ENCODE measurements at places on chromosomes 16 and 17.

DNA sequence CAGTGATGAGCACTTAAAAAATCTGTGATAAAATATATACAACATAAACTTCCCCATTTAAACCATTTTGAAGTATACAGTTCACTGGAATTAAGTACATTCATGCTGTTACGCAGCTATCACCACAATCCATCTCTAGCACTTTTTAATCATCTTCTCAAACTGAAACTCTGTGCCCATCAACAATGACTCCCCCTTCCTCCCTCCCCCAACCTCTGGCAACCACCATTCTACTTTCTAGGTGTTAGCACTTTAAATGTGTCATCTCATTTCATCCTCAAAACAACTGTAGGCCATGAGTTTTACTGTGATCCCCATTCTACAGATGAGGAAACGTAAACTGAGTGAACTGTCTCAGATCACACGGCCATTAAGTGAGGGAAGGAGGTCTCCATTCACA, 13.8 kb upstream of the TMEM98 start:
- no peak for DNase-seq

- DNase-seq, result peak; percentile 4
These were observed 9.7 kb downstream of the ZNF19 start for GRCh38 chr16:71479420-71479819.

DNA sequence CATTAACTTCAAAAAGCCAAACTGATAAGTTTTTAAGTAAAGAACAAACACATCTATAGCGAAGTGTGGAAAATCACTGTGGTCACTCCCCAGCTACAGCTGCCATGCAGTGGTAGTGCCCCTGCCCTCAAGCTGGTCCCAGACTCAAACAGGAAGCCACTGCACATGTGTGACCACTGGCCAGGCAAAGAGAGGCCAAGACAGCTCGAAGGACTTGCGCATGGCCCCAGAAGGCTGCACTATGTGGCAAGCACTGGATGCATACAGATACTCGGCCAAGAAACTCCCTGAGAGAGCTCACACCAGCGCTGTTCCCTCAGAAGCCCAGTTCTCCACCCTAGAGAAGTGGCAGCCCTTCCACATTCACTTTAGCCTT, 82.4 kb downstream of the ANKRD11 start:
- no peak for DNase-seq

DNA sequence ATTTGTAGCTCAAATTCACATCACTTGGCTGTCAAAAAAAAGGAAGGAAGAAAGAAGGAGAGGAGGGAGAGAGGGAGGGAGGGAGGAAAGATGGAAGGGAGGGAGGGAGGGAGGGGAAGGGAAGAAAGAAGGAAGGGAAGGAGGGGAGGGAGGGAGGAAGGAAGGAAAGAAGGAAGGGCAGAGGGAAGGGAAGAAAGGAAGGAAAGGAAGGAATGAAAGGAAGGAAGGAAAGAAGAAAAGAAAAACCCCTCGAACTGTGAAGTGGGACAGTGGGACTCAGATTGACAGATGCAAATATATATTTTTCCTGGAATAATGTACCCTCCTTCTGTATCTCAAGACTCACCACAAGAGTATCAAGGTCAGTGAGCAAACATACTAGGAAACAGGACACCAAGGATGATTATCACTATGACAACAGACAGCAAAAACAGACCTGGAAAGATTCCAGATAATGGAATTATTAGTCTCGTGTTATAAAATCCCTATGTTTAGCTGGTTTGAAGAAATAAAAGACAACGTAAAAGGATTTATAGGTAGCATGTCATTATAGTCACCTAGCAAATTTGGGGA, 24.2 kb upstream of the ABCA3 start:
- DNase-seq, result no peak

- no peak for DNase-seq
These were observed 211.2 kb downstream of the IRF8 start for GRCh38 chr16:86110134-86110533.

GRCh38 chr16:85757341-85757822, 6.5 kb upstream of the C16orf74 start:
- no peak for DNase-seq

GRCh38 chr17:10197721-10198508, 491 bp downstream of the GAS7 start:
- DNase-seq, result no peak

DNA sequence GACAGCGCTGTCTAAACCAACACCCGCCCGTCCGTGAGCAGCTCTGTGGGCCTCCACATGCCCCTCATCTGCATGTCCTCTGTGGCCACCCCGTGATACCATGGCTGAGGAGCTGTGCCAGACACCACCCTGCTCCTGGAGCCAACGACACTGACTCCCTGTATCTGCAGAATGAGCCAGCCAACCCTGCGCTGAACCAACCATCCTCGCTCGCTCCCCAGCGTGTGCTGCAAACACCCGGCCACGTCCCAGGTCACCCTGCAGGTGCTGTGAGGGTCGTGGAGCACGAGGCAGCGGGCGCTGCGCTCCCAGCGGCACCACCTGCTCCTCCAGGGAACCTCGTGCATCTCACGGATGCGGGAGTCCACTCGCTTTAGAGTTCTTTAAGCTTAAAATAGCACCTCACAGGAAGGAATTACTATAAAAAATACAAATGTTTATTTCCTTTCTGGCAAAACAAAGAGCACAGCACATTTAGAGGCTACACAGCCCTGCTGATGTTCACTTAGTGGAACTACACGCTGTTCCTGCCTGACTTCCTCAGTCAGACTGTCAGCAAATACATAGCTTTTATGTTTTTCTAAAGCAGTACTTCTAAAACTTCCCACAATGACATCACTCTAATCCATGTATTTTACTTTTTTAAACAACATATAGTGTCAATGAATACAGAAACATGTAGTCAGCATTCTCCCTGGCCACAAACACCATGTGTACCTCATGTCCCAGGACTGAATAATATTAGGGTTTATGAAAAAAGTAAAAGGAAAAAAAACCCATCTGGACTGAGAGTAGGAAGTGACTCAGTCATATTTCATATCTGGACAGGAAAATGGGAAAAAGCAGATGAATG, 43.5 kb downstream of the MAP1LC3B start:
- no peak for DNase-seq

- DNase-seq, result no peak
These were observed at the start of gene MAPK7 for GRCh38 chr17:19378416-19379360. Gene MAPK7 (plus strand): TSS chr17:19378498. CDS start chr17:19378901, 403 bp downstream.

DNA sequence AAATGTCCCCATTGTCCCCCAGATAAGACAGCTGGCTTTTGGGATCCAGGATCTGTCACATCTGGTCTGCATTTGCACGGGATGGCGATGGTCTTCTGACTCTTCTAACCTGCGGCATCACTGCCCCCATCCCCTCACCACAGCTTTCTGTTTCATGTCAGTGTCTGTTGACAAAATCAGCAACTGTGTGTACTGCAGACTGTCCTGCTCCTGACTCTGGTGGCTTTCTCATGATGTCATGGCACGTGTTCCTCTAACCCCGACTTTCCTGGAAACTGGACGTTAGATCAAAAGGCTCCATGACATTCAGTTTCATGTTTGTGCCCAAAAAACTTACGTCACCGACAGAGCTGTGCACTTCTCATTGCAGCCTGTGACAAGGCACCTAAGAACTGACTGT, 30.1 kb upstream of the CPNE2 start:
- DNase-seq, result no peak

DNA sequence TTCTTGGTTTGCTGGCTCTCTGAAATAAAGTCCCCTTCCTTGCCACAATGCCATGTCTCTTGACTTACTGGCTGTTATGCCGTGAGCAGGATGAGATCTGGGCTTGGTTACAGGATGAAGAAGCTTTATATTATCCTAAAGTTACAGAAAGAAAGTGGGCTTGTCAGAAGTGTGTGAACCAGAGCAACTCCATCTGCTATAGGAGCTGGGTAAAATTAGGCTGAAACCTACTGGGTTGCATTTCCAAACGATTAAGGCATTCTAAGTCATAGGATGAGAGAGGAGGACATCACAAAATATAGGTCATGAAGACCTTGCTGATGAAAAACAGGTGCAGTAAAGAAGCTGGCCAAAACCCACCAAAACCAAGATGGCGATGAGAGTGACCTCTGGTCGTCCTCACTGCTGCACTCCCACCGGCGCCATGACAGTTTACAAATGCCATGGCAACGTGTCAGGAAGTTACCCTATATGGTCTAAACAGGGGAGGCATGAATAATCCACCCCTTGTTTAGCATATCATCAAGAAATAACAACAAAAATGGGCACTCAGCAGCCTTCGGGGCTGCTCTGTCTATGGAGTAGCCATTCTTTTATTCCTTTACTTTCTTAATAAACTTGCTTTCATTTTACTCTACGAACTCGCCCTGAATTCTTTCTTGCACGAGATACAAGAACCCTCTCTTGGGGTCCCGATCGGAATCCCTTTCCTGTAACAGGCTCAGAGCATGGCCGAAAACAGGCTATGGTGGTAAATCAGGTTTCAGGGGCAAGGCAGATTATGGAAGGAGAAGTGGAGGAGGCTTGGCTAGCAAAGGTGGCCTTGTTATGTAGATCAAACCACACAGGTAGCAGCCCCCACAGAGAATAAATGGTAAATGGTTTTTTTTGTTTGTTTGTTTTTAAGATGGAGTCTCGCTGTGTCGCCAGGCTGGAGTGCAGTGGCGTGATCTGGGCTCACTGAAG, 81.3 kb upstream of the C16orf82 start:
- DNase-seq, result no peak

GRCh38 chr16:70508752-70509151, 14.6 kb downstream of the COG4 start:
- DNase-seq, result no peak

DNA sequence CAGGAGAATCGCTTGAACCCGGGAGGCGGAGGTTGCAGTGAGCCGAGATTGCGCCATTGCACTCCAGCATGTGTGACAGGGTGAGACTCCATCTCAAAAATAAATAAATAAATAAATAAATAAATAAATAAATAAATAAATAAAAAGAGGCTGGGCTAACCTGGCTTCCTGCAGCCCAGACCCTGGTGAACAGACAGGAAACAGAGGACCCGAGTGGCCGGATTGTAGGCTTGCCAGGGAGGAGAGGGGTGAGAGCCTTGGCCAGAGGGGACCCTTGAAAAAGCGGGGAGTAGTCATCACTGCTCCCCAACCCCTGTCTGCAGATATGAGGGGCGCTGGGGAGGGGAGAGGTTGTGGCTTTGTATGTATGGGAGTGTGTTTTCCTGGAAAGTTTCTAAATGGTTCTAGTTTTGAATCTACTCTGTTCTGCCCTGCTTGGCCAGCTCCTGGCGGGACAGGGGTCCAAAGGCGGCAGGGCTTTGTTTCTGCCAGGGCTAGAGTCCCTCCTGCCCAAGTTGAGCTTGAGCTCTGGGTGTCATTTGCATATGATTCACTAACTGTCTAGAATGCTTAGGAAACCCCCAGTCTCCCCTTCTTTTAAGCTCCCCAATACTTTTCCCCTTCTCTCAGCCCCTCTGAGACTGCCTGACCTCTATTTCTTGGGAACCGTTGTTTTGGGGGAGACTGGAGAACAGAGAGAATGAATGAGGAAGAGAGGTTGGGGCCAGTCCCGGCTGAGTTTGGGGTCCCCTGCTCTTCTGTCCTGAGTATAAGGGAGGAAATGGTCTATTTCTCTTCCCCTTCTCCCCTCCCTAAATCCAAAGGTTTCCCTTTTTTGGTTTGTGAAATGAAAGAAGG, 16.4 kb downstream of the RARA start:
- DNase-seq, result no peak

GRCh38 chr16:85139881-85140339, 27.6 kb upstream of the CIBAR2 start:
- no peak for DNase-seq

GRCh38 chr17:73203788-73204479, 11.1 kb downstream of the COG1 start:
- no peak for DNase-seq

DNA sequence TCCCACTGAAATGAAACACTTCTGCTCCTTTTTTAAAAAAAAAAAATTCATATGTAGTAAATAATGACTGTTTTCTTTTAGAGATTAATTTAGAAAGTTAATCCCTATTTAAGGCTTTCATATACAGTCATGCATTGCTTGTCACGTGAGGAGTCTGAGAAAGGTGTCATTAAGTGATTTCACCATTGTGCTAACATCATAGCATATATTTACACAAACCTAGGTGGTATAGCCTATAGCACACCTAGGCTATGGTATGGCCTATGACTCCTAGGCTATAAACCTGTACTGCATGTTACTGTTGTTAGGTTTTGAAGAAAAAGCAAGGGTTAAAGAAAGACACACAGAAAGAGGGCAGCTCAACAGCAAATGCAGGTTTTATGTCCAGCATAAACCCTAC, 13.7 kb downstream of the PPY start:
- no peak for DNase-seq

DNA sequence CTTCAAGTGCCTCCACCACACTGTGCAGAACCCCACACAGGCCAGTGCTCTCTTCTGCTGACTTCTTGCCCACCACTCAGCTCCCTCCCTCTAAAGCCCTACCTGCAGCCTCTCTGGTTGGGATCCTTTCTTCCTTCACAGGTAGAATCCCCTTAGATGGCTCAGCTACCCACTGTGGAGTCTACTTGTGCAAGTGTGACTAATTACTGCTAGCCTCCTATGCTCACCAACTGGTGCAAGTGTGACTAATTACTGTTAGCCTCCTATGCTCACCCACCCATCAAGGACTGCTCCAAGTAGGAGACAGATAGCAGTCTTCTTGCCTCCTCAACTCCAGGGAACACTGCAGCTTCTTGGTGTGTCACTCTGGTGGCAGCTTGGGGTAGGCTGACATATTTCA, 43.6 kb downstream of the TEX14 start:
- no peak for DNase-seq

- no peak for DNase-seq
These were observed 9.2 kb downstream of the NXN start for GRCh38 chr17:970364-970763.

DNA sequence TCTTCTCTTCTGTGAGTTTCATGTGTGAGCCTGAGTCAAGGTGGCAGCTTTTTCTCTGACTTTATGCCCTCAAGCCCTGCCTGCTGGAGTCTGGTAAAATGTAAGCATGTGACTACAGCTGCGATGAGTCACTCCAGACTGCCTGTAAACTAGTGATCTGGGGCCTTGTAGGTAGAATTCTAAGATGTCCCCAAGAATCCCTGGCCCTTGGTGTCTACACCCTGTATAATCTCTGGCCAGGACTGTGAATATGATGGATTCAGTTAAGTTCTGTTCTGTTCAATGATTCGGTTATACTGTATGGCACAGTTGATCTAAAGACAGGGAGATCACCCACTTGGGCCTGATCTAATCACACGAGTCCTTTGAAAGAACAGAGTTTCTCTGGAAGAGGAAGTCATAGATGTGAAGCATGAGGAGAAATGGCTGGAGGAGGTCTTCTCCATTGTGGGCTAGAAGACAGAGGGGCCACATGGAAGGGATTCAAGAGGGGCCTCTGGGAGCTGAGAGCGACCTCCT, 29.8 kb downstream of the PRSS54 start:
- no peak for DNase-seq

All from NCI-H345 (cell line).